ENCODE measurements at places on chromosomes 11 and 22.

GRCh38 chr11:111460856-111461255 is 51.3 kb downstream of the BTG4 start:
- no peak for DNase-seq

GRCh38 chr11:122666743-122667142 is 11.2 kb downstream of the UBASH3B start:
- DNase-seq = no peak

- DNase-seq = no peak
Observed at GRCh38 chr11:27945348-27945747, 162.6 kb downstream of the KIF18A start.

GRCh38 chr11:47104261-47104950 is 72.3 kb downstream of the ARFGAP2 start:
- peak; percentile 77 for DNase-seq

GRCh38 chr22:41092847-41093411 is 537 bp downstream of the EP300 start:
- DNase-seq = peak; percentile 58

DNA sequence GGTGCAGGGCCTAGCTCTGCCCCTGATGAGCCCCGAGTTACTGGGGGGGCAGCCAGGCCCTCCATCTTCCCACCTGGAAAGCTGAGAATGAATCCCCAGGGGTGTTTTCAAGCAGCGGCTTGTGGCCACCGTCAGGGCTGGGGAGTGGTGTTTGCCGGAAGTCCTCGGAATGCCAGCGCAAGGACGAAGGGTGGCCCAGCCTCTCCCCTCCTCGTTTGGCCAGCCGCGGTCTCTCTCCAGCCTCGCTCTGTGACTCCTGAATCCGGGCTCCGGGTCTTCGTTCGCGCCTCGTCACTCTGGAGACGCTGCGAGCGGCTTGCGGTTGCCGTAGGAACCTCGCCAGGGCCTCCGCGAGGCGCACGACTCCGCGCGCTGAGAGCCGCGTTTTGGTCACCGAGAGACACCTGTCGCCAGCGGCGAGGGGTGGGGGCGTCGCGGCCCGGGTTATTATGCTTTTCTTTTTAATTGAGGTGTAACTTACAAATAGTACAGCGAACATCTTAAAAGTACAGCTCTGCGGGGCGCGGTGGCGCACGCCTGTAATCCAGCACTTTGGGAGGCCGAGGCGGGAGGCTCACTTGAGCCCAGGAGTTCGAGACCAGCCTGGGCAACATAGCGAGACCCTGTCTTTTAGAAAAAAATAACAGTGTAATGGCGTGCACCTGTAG is 6.3 kb upstream of the KDELR3 start:
- peak; percentile 89 for DNase-seq

- DNase-seq = no peak
Observed at GRCh38 chr11:46336563-46337180, 10.6 kb upstream of the DGKZ start.

All from right hindlimb (tissue), 1 donor.